Smooth muscle cell of bladder (primary cell): ENCODE measurements at places on chromosomes 4 and X. TPM values are rescaled to one million over a fixed set of nuclear protein-coding genes. Genes with fewer than 3 reads are reported as not detected.

RIBC1 gene
- total RNA-seq, result 0.71 and 0.74 TPM in 2 replicates

HPGDS gene
- not detected in 2 replicates for total RNA-seq

ADH1C gene
- total RNA-seq, result 0.57 and 1.5 TPM in 2 replicates

SMR3B gene
- total RNA-seq, result not detected in 2 replicates

TLR6 gene
- total RNA-seq, result 0.92 and 1.4 TPM in 2 replicates

CXCL5 gene
- 14.0 and 21.0 TPM in 2 replicates for total RNA-seq

POLN gene
- total RNA-seq, result 2.3 and 4.0 TPM in 2 replicates

CDK16 gene
- total RNA-seq, result 52.8 and 61.2 TPM in 2 replicates

SGCB gene
- total RNA-seq, result 29.2 and 37.0 TPM in 2 replicates

UGT2B10 gene
- total RNA-seq, result not detected in 2 replicates

PF4V1 gene
- total RNA-seq, result 51.0 and 75.8 TPM in 2 replicates

FAM53A gene
- 0.74 and 0.85 TPM in 2 replicates for total RNA-seq

FAM9C gene
- under 0.01 and 0.18 TPM in 2 replicates for total RNA-seq

GRIA2 gene
- not detected in 2 replicates for total RNA-seq

PRDM8 gene
- total RNA-seq, result 2.8 and 2.9 TPM in 2 replicates

WDR1 gene
- total RNA-seq, result 293 and 326 TPM in 2 replicates

ZNF711 gene
- total RNA-seq, result 0.14 and 0.37 TPM in 2 replicates

ADH5 gene
- 293 and 324 TPM in 2 replicates for total RNA-seq

OCIAD2 gene
- 18.2 and 23.0 TPM in 2 replicates for total RNA-seq

PCYT1B gene
- 0.28 and 0.46 TPM in 2 replicates for total RNA-seq

FGB gene
- total RNA-seq, result not detected in 2 replicates
